DMS53 (cell line): ENCODE measurements at places on chromosomes 3 and 15.
A peak's percentile ranks its signal among the peaks of the same experiment; 100 is the strongest.

DNA sequence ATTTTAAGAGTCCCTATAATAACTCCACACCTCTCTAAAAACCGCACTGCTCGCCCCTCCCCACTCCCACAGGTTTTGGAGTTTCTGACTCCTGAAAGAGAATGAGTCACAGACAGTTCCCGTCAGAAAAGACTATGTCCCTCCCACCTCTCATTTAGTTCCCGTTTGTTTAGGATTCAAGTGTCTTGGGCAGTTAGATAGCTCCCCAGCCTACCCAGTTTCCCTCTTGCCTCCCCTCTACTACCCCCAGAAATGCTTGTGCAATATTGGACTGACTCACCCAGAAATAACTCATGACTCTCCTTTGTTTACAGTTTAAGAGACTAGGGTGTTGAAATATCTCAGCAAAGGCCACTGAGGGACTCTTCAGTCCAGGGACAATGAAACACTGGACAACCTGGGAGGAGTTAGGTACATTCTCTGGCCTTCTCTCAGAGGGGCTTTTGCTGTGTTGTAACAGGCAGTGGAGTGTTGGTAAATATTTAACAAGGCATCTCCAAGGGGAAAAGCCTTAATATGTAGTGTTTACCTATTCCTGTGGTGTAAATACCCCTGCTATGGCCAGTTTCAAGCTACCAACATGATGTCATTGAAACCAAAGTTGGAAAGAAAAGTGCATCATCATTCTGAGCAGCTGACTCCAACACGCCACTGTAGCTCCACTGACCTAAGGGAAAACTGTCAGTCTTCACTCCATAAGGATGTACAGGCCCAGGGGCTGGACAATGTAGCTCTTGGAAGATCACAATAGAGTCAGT is 96.1 kb upstream of the CHD2 start:
- DNase-seq, result peak; percentile 99

GRCh38 chr3:192169332-192169915 is 557.9 kb downstream of the FGF12 start:
- DNase-seq, result no peak

DNA sequence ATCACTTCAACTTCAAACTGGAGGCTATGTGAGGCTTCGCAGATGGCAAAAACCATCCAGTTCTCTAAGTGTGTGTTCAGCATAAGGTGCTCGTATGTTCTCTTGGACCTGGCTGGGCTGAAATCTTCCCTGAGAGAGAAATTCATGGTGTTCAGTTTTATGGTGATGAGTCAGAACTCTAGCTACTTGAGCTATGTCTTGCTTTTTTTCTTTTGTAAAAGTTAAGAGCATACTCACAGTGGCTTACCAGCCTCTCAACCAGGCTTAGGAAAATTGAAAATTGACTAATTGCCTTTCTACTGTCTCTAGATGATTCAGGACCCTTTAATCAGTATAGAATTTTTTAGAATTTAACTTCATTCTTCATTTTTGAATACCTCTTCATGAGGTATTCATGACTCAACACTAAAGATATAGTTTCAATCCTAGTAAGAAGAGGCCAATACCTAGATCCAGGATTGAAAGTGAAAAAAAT is 617.5 kb downstream of the TBL1XR1 start:
- peak; percentile 22 for DNase-seq

GRCh38 chr15:89514186-89514585 is 17.8 kb upstream of the RHCG start:
- DNase-seq, result no peak

- DNase-seq, result no peak
Measured at GRCh38 chr15:50166216-50166615, 15.8 kb upstream of the SLC27A2 start.

- no peak for DNase-seq
Measured at GRCh38 chr3:194828116-194828515, 142.4 kb downstream of the FAM43A start.

DNA sequence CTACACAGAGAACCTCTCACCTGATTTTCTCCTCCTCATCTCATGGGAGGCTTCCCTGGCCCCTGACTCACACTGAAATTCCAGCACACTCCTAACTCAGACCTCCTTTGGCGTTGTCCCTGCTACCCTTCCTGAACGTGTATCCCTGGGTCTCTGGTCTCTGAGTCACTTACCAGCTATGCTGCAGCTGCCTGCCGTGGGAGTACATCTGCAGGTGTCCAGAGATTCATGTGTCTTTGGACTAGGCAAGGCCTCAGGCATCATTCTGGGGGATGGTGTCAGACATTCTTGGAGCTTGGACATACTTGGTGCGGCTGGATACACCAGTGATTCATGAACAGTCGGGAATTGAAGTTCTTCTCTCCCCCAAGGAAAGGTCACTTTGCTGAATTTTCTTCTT is 148.8 kb upstream of the TRIM42 start:
- no peak for DNase-seq

GRCh38 chr3:114900908-114901307 is 246.2 kb downstream of the ZBTB20 start:
- peak; percentile 53 for DNase-seq

DNA sequence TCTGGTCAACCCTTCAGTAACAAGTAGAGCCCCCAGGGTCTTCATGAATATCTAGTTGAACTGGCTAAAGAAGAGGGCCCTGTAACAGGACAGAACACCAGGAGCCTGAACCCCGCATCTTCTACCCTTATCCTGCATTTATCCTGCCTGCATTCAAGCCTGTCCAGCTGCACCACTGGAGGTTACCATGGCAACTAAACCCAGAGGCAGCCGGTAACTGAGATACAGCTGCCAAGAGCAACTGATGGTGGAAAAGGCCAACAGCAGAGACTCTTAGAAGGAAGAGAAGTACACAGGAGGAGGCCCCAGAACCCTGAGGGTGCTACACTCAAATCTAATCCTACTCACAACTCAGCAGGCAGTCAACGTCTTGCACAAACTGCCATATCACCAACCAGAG is 3.7 kb upstream of the PRKAR2A start:
- peak; percentile 72 for DNase-seq

- DNase-seq, result peak; percentile 88
Measured at GRCh38 chr3:9916734-9917680, at the start of gene IL17RC. IL17RC (plus strand) TSS chr3:9917098; CDS start chr3:9917316, 218 bp downstream.

DNA sequence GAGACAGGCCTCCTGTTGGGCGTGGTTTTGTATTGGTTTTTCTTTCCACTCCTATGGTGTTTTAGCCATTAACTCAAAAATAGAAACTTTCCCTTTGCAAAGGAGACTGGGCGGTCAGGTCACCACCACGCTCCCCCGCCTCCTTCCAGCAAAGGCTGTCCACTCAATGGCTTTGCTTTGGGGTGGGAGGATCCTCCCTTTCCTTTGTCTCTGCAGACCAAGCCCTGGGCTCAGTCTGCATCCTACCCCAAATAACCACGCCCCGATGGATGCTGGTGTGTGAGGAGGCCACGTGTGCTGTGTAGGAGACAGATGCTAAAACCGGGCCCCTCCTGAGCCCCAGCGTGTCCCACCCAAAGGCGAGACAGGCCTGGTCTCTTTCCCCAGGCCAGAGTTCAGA is 68.5 kb downstream of the GRIP2 start:
- no peak for DNase-seq

GRCh38 chr3:64265646-64266045 is 40.4 kb upstream of the PRICKLE2 start:
- no peak for DNase-seq

GRCh38 chr15:61205346-61205921 is 23.7 kb downstream of the RORA start:
- DNase-seq, result no peak

DNA sequence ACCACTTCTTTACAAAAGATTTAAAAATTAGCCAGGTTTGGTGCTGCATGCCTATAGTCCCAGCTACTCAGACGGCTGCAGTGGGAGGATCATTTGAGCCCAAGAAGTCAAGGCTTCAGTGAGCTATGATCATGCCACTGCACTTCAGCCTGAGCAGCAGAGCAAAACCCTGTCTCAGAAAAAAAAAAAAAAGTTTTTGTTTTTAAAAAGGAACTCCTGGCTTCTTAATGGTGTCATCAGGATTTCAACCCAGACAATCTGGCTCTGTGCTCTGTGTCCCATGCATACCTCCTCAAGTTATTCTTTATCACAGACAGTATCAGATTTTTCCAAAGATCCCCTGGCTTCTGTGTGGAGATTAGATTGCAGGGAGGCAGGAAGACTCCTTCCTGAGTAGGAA is 64.2 kb upstream of the IL12A start:
- no peak for DNase-seq

GRCh38 chr3:111684640-111685039 is 89.5 kb upstream of the ZBED2 start:
- DNase-seq, result no peak

DNA sequence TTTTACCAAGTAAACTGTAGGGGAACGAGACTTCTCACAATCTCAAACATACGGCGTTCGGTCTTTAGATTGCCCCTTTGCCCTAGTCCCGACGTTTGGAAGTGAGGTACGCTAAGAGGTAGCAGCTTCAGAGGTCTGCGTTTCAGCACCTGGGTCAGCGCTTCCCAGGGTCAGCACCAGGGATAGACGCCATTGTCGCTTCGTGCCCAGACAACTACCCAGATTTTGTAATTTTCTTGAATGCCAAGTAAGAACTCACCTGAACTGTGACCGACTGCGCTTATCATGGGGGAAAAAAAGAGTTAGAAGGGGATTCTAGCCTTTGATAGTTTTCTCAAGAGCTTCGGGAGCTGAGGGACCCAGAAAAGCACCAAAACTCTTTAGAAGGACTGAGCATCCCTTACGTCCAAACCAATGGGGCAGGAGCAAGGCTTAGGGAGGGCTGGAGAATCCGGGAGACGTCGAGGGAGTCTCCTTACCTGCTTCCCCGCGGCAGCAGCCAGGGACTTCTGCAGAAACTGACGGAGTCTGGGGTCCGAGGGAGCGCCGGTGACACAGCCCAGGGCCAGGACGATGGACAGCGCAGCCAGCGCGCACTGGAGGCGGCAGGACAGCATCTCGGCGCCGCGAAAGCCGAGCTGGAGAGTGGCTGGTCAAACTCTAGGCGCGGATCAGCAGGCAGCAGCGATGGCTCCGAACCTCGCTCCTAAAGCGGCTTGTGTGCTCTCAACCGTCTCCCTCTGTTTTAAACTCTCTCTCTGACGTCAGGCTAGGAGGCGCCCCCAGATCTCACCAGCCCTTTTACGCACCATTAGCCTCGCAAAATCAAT is at the start of gene SST:
TSS of gene SST (minus strand) at position 720 of the 830 bp plus-strand sequence. CDS start at position 617, 103 bp downstream.
- peak; percentile 75 for DNase-seq

DNA sequence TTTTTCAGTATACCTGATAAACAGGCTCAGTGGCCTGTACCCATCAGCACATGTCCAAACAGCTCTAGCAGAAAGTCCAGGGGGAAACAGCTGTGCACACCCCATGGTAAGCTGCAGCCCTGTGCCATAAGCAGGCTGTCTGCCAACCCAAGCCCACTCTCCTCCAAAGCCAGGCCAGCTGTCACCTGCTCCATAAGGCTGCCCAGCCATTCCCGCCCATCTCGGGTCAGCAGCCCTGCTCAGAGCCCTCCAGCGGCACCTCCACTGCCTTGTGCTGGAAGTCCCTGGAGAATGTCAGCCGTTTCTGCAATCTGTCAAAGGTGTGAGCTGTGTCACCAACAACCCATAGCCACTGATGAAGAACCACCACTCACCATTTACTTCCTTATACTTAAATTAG is 82.0 kb downstream of the NTRK3 start:
- no peak for DNase-seq

GRCh38 chr15:92693691-92694331 is 38.2 kb upstream of the FAM174B start:
- peak; percentile 49 for DNase-seq

- DNase-seq, result no peak
Measured at GRCh38 chr15:30675126-30675525, 49.2 kb downstream of the ARHGAP11B start.
